ENCODE measurements at places on chromosomes 16 and 17. TPM values are rescaled to one million over a fixed set of nuclear protein-coding genes. Genes with fewer than 3 reads are reported as not detected.

DNA sequence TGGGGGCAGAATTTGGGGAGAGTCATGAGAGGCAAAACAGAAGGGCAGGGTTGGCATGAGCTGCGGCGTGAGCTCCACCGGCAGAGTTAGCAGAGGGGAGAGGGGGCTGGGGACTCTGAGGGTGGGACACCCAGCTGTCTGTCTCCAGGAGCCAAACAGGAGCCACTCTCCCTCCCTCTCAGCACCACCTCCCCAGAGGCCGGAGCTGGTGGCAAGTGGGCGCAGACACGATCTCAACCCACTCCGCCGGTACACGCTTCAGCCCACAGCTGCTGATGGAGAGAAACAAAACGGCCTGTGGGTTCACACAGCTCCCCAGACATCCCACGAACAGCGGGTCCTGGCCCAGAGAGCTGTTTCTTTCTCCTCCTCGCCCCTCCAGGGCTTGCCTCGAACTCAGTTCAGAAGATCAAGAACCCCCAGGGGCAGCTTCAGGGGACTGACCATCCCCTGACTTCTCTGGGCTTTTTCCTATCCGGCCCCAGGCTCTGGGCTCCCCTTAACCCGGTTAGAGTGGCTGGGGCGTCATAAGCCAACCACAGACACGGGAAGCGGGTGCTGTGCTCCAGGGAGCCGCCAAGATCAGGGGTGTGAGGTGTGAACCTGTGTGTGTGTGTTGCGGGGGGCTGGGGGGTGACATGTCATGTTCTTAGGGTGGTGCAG, 7.6 kb downstream of the RHBDF2 start:
- no peak for DNase-seq

GRCh38 chr16:1282324-1282973, 26.6 kb downstream of the TPSD1 start:
- DNase-seq: no peak

GRCh38 chr16:63652091-63652490, 1469.8 kb downstream of the CDH11 start:
- no peak for DNase-seq

GRCh38 chr17:67021743-67022450, 22.5 kb upstream of the CACNG1 start:
- DNase-seq: peak; percentile 6

GRCh38 chr17:20235747-20236146, 226.6 kb downstream of the SPECC1 start:
- no peak for DNase-seq

Gene CEMP1
- 3.6 TPM for total RNA-seq

DNA sequence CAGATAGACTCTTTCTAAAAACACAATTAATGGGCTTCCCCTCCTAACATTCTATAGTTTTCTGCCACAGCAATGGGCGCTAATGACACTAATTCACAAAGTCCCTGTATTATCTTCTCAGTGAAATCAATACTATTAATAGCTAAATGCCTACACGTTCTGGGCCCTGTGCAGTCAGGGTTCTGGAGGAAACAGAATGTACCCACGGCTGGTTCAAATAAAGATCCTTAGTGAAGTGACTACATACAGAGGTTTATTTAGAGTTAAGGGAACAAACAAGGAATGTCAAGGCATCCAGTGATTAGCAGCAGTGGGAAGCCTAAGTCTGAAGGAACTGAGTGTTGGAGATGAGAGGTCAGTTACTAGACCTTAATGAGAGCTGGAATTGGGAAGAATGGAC, 43.5 kb upstream of the MTMR4 start:
- DNase-seq: no peak

DNA sequence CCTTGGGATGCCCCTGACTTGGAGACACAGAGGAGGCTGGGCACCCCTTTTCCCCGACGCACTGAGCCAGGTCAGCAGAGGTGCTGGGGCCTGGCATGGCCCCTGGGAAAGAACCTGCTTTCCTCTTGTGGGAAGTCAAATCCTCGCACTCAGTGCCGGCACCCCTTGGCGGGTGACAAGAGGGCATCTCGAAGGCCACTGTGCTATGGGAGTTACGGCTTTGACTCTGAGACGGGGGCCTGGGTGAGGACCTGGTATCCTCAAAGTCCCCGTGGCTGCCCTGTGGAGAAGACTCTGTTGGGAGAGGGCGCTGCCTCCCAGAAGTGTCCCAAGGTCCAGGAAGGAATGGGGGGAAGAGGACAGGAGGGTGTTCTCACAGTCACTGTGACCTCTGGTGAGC, 117.0 kb downstream of the METRNL start:
- peak; percentile 1 for DNase-seq

Gene KRTAP3-2
- total RNA-seq: not detected

Gene OR1A1
- not detected for total RNA-seq

GRCh38 chr16:50305441-50306061, 39.2 kb downstream of the ADCY7 start:
- DNase-seq: no peak

DNA sequence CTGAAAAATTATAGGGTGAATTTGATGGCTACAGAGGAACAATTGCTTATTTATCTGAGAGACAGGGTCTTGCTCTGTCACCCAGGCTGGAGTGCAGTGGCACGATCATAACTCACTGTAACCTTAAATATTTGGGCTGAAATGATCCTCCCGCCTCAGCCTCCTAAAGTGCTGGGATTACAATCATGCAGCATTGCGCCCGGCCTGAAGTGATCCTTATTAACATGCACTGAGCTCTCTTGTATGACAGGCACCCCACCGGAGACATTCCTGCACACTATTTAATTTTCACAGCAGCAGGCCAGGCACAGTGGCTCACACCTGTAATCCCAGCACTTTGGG, 77.7 kb downstream of the CNGB1 start:
- no peak for DNase-seq

Gene ARHGDIG
- total RNA-seq: not detected

- DNase-seq: no peak
These were observed 1.0 kb downstream of the CYB561 start for GRCh38 chr17:63445065-63445464.

Gene UNC119
- 34.1 TPM for total RNA-seq

Gene MMP28
- total RNA-seq: 28.6 TPM

DNA sequence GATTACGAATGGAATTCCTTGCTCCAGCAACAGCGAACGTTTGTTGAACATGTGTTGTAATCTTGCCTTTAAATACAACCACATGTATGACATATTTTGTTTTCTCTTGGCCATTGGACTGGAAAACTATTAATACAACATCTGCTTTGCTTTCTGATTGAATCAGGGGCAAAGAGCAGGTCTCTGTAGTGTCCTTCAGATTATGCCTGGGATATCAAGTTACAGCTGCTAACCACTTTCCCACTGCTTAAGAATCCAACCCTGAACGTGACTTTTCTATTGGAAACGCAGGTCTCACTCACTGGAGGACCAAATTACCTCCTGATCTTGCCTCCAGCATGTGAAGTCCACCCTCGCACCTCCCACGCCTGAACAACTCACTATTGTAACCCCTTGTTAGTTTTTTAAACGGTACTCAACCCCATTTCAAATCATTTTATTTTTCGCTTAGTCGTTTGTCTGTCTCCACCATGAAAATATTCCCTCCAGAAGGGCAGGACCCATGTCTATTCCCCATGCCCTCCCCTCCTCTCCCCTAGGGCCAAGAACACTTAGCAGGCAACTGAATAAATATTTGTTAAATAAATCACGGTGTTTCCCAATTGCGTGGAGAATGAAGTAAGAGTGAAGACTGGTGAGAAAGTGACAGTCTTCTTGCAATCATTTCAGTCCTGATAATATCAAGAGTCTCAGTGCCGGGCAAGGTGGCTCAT, 57.4 kb upstream of the MRTFB start:
- peak; percentile 66 for DNase-seq

- no peak for DNase-seq
These were observed 37.1 kb upstream of the MEOX1 start for GRCh38 chr17:43698678-43699437.

Gene OR2C1
- total RNA-seq: not detected

DNA sequence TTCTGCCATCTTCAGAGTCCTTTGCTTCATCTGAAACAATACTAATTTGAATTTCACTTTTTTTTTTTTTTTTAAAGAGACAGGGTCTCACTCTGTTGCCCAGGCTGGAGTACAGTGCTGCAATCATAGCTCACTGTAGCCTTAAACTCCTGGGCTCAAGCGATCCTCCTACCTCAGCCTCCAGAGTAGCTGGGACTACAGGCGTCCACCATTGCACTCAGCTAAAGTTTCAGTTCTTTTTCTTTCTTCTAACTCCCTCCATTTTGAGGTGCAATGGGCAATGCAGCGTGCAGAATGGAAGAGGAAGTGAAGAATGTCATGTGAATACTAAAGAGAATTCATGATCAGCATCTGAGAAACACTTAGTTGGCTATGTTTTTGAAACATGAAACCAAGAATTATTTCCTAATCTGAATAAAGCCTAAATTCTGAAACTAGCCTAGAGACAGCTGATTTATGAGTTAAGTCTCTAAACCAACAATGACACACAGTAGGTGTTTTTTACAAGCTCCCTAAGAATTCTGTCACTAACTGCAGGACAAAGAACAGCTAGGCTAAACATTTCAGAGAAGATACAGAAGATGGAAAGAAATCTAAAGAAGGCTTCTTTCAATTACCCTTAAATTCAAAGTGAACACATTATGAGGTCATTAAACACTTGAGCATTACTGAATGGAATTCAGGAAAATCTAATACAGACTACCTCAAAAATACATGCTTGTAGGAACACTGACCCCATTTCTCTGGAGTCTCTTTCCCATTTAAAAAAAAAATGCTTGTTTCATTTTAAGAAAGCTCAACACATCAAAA, 21.0 kb downstream of the SNN start:
- DNase-seq: no peak

Gene SLC16A6
- total RNA-seq: 0.67 TPM

GRCh38 chr16:84497418-84498222, 6.8 kb downstream of the MEAK7 start:
- no peak for DNase-seq

- no peak for DNase-seq
These were observed 221.0 kb upstream of the HS3ST3A1 start for GRCh38 chr17:13822700-13823099.
